SW 1271 (cell line): ENCODE measurements at places on chromosomes 12 and 14.

DNA sequence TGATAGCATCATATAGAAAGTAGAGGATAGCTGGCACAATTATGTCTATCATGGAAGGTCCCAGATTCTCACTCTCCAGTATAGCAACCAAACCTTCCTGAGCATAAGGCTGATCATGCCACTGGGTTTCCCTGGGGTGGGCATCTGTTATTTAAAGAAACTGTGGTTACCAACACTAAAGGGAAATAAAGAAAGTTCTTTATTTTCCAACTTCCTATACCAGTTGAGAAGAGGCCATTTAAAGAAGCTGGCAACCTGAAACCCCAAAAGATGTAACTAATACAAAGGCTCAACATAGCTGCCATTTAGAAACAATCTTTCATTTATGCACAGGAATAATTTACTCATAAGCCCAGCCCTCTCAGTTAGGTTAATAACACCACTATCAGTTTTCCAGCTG, 3.1 kb downstream of the BCAT1 start:
- DNase-seq, result no peak

- no peak for DNase-seq
Measured at GRCh38 chr12:58196971-58197370, 255.6 kb downstream of the ATP23 start.

- no peak for DNase-seq
Measured at GRCh38 chr12:5648692-5649359, 216.9 kb downstream of the NTF3 start.

GRCh38 chr12:31849090-31849687, 110.0 kb upstream of the RESF1 start:
- no peak for DNase-seq

DNA sequence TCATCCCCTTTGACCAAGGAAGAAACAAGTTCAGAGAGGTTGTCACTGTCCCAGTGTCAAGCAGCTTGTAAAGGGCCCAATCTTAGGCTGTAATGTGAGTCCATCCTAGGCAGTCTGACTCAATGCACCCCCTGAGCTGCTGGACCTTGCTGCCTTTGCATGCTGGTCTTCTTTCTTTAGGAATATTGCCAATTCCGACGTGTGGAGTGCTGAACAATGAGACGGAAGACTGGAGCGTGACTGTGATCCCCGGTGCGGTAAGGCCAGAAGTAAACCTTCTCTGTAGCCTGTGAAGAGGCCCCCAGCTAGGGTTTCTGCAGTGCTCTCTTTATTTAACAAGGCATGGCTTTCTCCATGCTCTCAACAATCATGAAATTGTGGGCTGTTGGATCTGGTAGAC, 963 bp downstream of the TCTN2 start:
- DNase-seq, result no peak
